ENCODE measurements at places on chromosomes 2 and 18. TPM values are rescaled to one million over a fixed set of nuclear protein-coding genes. Genes with fewer than 3 reads are reported as not detected.

The SLC4A3 gene
- not detected for total RNA-seq

The DSC2 gene
- total RNA-seq, result not detected

The OR6B2 gene
- not detected for total RNA-seq

GRCh38 chr2:138390316-138390945, 111.1 kb upstream of the SPOPL start:
- no peaks in the 10 kb centered on the region for H3K27me3 ChIP-seq
- no peak for DNase-seq
- no peak overlapping the region for H3K4me3 ChIP-seq
- H3K36me3 ChIP-seq, result no peaks in the 10 kb centered on the region
- H3K4me1 ChIP-seq, result no peaks in the 10 kb centered on the region

DNA sequence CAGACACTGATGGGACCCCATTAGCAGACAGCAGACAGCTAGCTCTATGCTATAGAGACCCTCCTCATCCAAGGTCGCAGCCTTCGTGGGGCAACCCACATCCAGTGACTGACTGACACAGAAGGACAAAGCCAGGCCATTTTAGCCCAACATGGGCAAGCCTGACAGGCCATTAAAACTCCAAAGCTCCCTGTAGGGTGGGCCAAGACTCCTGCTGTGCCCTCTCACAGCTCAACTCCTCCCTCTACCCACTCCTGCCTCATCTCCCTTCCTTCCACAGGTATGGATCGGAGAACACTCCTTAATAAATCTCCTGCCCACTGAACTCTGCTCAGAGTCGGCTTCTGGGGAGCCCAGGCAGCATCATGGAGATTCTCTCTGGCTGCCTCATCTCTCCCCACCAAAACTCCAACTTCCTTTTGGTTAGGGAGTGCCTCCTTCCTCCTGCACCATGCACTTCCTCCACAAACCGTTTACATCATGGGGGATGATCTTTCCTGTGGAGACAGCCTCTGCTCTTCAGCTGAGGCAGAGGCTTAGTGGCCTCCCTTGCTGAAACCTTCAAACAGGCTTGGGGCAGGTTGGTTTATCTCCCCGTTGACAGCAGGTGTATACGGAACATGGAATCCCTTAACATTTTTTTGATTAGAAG, 86.5 kb downstream of the ACTR3 start:
- no peak for DNase-seq
- H3K36me3 ChIP-seq, result peaks cover 10% of the 10 kb centered on the region
- peaks cover 20% of the 10 kb centered on the region for H3K4me1 ChIP-seq
- no peak overlapping the region for H3K27ac ChIP-seq
- H3K27me3 ChIP-seq, result no peaks in the 10 kb centered on the region
- H3K4me3 ChIP-seq, result no peak overlapping the region

GRCh38 chr2:139825726-139826125, 1045.5 kb upstream of the NXPH2 start:
- no peak for DNase-seq
- no peak overlapping the region for H3K4me3 ChIP-seq
- H3K27me3 ChIP-seq, result no peaks in the 10 kb centered on the region
- H3K27ac ChIP-seq, result no peak overlapping the region
- no peaks in the 10 kb centered on the region for H3K36me3 ChIP-seq

DNA sequence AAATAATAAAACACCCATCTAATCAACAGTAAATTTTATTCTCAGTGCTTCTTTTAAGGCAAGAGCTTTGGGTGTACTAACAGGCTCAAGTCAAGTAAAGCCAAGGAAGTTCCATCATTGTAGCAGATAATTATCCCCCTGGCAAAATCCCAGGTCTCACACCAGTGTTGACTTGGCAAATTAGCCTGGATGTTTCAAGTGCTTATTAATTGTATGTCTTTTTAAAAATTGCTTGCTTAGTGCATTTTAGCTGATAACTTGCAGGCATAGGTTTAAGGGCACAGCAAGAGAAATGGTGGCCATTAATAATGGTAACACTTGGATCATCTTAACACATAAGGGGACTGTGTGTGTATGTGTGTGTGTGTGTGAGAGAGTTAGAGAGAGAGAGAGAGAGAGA, 42.0 kb upstream of the FMNL2 start:
- H3K4me3 ChIP-seq, result no peak overlapping the region
- H3K27me3 ChIP-seq, result no peaks in the 10 kb centered on the region
- H3K27ac ChIP-seq, result no peak overlapping the region

DNA sequence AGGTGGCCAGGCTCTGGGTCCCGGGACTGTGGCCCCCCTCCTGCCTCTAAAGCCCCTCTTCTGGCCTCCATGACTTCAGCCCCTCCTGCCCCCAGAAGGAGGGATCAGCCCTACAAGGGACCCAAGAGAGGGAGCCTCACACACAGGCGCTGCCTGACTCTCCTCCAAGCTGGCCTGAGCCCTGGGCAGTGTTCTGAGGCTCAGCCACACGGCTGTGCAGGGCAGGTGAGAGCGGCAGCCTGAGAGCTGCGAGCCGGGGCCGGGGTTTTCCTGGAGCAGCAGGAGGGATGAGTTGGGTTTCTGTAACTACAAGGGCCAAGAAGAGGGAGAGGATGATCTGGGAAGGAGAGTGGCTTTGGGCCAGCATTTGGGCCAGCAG, 70.1 kb downstream of the HPCAL1 start:
- peaks cover under 1% of the 10 kb centered on the region for H3K36me3 ChIP-seq
- H3K27ac ChIP-seq, result no peak overlapping the region
- H3K27me3 ChIP-seq, result no peaks in the 10 kb centered on the region
- DNase-seq, result no peak
- H3K4me3 ChIP-seq, result no peak overlapping the region

The TUBA3D gene
- not detected for total RNA-seq

The CREG2 gene
- total RNA-seq, result 0.31 TPM

DNA sequence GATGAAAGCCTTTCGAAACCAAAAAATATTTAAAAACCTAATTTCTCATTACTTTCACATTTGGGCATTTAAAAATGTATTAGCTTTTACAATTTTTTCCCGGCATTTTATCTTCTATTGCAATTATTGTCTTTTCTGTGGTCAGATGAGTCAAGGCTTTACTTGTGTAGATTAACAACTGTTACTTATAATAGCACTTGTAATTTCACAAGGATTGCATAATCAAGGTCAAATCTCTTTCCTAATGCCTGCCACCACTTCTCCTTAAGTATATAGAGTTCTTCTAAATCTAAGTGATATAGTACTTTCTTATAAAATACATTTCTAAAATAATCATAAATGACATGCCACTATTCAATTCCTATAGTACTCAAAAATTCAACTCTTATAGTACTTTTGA, 67.2 kb downstream of the SLC8A1 start:
- no peaks in the 10 kb centered on the region for H3K4me1 ChIP-seq
- H3K27ac ChIP-seq, result no peak overlapping the region
- H3K4me3 ChIP-seq, result no peak overlapping the region
- no peaks in the 10 kb centered on the region for H3K27me3 ChIP-seq
- DNase-seq, result no peak
- H3K36me3 ChIP-seq, result no peaks in the 10 kb centered on the region

DNA sequence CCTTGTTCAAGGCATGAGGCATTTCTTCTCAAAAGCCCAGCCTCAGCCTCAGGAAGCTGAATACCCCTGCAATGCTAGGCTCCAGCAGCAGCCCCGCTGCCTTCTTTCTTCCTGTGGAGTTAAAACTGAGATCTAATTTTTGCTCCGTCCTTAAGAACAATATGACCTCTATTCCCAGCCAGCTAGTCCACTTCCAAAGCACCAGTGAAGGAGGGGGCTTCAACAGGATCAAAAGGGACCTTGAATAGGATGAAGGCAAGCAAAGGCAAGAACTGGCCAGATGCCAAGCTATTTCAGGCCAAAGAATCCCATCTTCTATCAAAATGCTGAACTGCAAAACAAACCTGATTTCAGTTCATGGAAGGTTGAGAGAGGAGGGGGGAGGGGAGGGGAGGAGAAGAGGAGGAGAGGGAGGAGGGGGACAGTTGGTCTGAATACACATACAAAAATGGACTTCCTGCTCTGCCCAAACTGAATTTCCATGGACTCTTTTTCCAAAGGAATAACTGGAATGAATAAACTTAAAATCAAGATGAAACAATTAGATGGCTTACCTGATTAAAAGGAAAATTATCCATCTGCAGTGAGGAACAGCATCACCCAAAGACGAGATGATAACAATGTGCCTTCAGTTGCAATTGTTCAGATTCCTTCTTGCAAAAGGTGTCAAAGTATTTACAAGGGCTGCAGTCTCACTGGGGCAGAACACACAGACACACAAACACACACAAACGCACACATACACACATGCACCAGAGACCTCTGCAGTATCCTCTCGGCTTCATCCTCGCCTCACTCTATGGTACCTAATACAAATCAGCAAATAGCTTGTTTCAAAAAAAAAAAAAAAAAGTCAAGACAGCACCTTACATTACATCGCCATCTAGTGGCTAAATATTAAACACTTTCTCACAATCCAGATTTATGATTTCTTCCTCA, at the start of gene SCN1A:
TSS of gene SCN1A (minus strand) at position 804 of the 939 bp plus-strand sequence. CDS start 54,399 bp downstream, outside the sequence.
- no peaks in the 10 kb centered on the region for H3K36me3 ChIP-seq
- DNase-seq, result no peak
- no peaks in the 10 kb centered on the region for H3K4me1 ChIP-seq
- H3K27me3 ChIP-seq, result peaks cover 17% of the 10 kb centered on the region
- no peak within 1 kb of the TSS for H3K4me3 ChIP-seq
- no peak within 1 kb of the TSS for H3K27ac ChIP-seq

The LYPD1 gene
- not detected for total RNA-seq

The RIT2 gene
- total RNA-seq, result not detected

The DDX18 gene
- 80.7 TPM for total RNA-seq

All from activated CD4-positive, alpha-beta T cell treated with anti-CD3 and anti-CD28 coated beads, Interleukin-2, amount 10 ng/mL, durations not matched to agents 7 days and 5 days (primary cell).